Stimulated activated CD4-positive, alpha-beta T cell treated with anti-CD3 and anti-CD28 coated beads, TNF-alpha, amount 100 ng/mL, for 48 hours (primary cell): ENCODE measurements at places on chromosomes 4 and X.

- DNase-seq: no peak
Measured at GRCh38 chr4:106329041-106329618, 12.8 kb downstream of the AIMP1 start.

GRCh38 chr4:88286897-88287296 lies 2.5 kb upstream of the PPM1K start:
- DNase-seq: no peak

- DNase-seq: no peak
Measured at GRCh38 chrX:108020631-108021030, 24.2 kb upstream of the VSIG1 start.

- no peak for DNase-seq
Measured at GRCh38 chr4:16626945-16627344, 271.5 kb downstream of the LDB2 start.

DNA sequence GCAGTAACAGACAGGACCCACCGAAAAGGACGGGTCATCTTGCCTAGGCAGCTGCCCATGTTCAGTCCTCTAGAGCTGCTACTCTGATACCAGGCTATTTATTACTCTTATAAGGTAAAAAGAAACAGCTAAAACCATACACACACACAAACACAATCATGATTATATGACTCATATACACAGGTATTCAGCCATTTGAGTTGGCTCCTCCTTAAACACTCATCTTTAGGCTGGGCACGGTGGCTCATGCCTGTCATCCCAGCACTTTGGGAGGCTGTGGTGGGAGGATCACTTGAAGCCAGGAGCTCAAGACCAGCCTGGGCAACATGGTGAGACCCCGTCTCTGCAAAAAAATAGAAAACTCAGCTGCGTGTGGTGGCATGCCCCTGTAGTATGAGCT lies 76.6 kb downstream of the F11 start:
- no peak for DNase-seq

- no peak for DNase-seq
Measured at GRCh38 chrX:28321286-28321685, 266.0 kb upstream of the IL1RAPL1 start.

GRCh38 chr4:153222707-153223426 lies 18.6 kb downstream of the TRIM2 start:
- DNase-seq: no peak

- DNase-seq: no peak
Measured at GRCh38 chrX:10217198-10217597, 60.4 kb downstream of the CLCN4 start.

DNA sequence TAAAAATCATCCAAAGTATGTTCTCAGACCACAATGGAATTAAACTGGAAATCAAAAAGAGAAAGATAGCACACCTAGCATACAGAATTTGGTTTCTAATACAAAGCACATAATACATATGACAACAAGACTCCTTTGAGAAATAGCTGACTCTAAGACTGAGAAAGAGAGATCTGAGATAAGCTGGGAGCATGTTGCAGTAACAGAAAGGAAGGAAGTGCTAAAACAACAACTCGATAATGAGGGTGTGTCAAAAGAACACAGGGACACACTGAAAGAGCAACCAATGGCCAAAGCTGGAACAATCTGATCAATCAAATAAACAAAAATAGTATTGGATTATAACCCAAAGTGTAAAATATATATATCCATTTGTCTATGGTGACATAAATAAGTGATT lies 586.6 kb downstream of the C4orf33 start:
- DNase-seq: no peak

GRCh38 chr4:65546882-65547416 lies 123.3 kb downstream of the EPHA5 start:
- DNase-seq: no peak

- DNase-seq: no peak
Measured at GRCh38 chr4:52212702-52213101, 161.6 kb downstream of the SPATA18 start.

DNA sequence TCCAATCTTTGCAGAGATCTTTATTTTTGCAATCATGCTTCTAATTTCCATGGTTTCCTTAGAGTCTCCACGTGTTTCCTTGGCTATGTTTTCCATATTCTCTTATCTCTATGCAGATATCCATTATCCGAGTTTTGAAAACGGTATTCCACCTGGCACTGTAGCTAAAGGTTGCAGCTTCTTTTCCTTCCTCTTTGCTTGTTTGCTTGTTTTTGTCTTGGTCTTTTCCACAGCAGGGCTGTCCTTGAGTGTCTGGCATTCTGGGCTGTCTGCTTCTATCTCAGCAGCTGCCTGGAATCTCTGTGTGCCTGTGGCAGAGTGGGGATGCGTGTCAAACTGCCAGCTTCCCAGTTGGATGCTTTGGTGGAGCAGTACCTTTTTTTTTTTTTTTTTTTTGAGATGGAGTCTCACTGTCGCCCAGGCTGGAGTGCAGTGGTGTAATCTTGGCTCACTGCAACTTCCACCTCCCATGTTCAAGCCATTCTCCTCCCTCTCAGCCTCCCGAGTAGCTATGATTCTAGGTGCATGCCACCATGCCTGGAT lies 46.9 kb downstream of the WFS1 start:
- DNase-seq: no peak

GRCh38 chrX:36684053-36684452 lies 324.1 kb upstream of the FAM47C start:
- DNase-seq: no peak

DNA sequence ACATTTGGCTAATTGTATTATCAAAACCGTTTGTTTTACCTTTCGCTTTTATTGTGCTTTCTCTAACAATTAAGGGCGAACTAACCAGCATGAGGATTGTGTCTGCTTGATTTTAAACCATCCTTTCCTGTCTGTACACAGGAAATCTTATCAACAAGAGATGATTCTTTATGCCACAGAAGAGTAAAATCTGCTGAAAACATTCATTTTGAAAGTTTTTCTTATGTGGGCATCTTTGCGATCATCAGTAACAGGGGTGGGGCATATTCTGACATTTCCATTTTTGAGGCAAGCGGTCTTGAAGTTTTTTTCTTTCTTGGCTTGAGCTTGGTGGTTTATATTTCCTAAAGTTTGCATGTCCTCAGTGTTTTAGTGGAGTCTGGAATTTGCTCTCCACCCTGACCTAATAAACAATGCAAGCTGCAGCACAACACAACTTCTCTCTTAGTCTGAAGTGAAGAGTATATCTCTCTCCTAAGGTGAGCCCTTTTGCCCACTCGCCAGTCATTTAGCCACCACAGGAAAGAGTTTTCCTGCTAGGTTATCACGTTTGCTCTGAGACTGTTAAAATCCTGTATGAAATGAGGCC lies 26.6 kb downstream of the NFKB1 start:
- no peak for DNase-seq

- no peak for DNase-seq
Measured at GRCh38 chr4:61312526-61312925, 112.4 kb downstream of the ADGRL3 start.

GRCh38 chrX:87578978-87579377 lies 61.4 kb downstream of the KLHL4 start:
- no peak for DNase-seq

- DNase-seq: no peak
Measured at GRCh38 chr4:1466034-1466862, 60.0 kb upstream of the NKX1-1 start.

GRCh38 chr4:15753786-15754185 lies 24.3 kb upstream of the CD38 start:
- DNase-seq: no peak

- no peak for DNase-seq
Measured at GRCh38 chrX:15437724-15438123, 53.5 kb upstream of the VEGFD start.

DNA sequence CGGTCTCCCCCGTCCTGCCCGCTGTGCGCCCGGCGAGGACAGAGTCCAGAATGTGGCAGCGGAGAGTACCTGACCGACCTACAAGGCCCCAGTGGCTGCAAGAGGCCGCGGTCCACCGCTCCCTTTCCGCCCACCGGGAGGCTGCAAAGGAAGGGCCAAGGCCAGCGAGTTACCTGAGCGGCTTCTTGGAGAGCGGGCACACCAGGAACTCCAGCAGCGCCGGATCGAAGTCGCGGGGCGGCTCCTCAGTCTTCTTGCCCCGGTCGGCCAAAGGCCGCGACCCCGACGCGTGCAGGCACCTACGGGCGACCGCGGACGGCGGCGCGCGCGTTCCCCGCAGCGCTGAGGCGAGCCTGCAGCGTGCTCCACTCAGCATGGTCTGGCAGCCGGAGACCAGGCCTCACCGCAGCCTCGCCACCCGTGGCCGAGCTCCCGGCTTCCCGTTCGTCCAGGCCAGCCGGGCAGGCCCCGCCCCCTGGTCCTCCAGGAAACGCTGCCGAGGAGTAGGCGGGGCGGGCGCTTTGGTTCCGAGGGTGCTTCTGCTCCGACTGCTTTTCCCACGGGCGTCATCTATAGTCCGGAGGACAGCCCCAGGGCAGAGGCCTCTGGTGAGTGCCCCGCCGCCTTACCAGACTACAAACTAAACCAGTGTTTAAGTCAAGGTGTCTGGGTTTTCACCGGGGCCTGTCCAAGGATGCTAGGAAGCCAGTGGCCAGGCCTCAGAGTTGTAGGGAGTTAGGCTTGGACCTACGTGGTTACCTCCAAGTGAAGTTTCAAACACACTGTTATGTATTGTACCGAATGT lies at the start of gene PYURF:
Gene PYURF, minus strand, starts transcription at position 452 of the 805 bp plus-strand sequence. Its CDS starts 76 bp downstream, at position 376.
- peak; percentile 70 for DNase-seq
